ENCODE measurements at places on chromosomes 1 and 21.

- no peak for DNase-seq
Observed at GRCh38 chr1:233844275-233844674, 60.2 kb upstream of the SLC35F3 start.

- peak; percentile 68 for DNase-seq
Observed at GRCh38 chr1:183416850-183417771, 1.1 kb downstream of the NMNAT2 start.

- no peak for DNase-seq
Observed at GRCh38 chr1:107997866-107998265, 32.9 kb upstream of the VAV3 start.

DNA sequence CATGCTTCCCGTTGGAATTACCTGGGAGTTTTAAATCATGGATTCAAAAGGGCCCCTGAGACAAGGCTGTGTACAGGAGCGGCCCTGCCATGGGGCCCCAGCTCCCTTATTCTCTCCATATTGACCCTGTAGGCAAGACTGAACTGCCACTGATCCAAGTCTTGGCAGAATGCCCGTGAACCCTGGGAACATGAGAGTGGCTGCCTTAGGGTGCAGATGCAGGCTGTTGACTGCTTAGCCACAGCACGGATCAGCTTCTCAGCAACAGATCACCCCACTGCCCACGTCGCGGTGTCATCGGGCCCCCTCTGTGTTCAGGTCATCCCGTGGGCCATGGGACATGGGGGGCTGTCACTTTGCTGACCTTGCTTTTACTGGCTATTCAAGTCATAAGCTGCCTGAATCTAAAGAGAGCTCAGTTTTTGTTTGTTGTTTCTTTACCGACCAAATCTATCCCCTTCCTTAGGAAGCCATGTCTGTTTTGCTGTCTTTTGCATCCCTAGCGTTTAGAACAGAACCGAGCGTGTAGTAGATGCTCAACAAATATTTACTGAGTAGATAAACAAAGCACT, 83.4 kb downstream of the MATN1 start:
- DNase-seq: peak; percentile 50

- DNase-seq: no peak
Observed at GRCh38 chr21:37368541-37369279, 2.1 kb downstream of the DYRK1A start.

- DNase-seq: peak; percentile 24
Observed at GRCh38 chr1:16903054-16903453, 7.3 kb downstream of the RNU1-2 start.

- no peak for DNase-seq
Observed at GRCh38 chr1:19166066-19166465, 44.0 kb downstream of the UBR4 start.

- no peak for DNase-seq
Observed at GRCh38 chr1:171877701-171878100, 36.4 kb downstream of the DNM3 start.

- no peak for DNase-seq
Observed at GRCh38 chr1:3729594-3730542, 22.4 kb upstream of the CCDC27 start.

DNA sequence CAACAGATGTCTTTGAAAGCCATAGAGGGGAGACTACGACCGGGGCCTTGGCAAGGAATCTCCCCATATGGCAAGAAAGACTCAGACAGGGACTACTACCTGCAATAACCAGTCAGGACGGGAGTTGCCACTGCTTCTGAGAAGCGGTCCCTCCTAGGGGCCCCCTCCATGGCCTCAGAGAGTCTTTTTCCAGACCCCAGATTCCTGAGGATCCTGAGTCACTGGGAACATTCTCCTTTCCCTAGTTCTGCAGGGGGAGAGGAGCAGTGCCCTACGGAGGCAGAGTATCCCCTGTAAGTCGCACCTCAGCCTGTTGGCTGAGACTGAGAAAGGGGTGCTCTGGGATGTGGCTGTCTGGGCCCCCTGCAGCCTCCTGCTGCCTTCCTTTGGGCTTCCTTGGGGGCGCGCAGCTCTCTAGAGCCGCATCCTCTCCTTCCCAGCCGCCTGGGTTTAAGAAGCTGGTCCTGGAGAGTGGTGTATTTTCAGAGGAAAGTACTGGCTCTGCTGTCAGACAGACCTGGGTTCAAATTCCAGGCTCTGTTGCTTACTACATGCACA, 7.8 kb downstream of the GLIS1 start:
- DNase-seq: no peak

DNA sequence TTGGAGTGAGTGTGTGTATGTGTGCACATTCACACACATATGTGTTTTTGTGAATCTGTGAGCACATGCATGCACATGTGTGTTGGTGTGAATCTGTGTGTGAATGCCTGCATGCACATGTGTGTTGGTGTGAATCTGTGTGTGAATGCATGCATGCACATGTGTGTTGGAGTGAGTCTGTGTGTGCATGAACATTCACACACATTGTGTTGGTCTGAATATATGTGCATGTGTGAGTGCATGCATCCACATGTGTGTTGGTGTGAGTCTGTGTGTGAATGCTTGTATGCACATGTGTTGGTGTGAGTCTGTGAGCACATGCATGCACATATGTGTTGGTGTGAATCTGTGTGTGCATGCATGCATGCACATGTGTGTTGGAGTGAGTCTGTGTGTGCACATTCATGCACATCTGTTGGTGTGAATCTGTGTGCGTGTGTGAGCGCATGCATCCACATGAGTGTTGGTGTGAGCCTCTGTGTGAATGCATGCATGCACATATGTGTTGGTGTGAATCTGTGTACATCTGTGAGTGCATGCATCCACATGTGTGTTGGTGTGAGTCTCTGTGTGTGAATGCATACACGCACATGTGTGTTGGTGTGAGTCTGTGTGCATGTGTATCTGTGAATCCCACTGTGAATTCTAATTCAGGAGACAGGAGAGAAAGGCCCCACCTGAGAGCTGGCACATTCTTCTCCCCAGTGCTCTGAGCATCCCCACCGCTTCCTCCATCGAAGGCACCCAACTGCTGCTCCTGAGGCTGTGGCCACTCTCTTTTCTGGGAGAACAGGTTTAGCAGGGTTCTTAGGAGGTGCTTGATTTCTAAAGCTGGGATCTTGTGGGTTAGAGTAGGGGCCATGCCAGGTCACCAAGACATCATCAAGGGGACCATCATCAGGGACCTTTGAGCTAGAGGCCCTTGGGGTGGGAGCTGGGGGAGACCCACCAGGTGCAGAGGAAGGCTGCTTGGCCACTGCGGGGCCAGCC, 117.5 kb upstream of the ARHGEF16 start:
- no peak for DNase-seq

GRCh38 chr1:76136894-76137293, 62.3 kb downstream of the ST6GALNAC3 start:
- DNase-seq: no peak

DNA sequence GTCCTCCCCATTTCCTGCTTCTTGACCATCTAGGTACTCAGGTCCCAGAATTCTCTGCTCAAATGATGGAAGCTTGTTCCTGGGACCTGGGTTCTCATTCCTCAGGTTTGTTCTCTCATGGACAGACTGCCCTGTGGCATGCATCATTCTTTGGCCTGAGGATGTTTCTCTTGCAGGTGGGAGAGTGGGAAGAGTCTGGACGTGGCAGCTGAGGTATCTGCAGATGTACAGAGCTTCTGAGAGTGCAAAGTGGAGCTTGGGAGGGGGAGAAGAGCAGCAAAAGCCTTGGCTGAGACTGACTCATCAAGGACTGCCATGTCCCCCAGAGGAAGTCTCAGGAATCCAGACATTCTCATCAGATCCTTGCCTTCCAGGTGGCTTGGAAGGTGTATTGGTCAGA, 63.1 kb downstream of the HSPA13 start:
- DNase-seq: no peak

GRCh38 chr1:220732621-220733020, 15.5 kb upstream of the MTARC2 start:
- no peak for DNase-seq

DNA sequence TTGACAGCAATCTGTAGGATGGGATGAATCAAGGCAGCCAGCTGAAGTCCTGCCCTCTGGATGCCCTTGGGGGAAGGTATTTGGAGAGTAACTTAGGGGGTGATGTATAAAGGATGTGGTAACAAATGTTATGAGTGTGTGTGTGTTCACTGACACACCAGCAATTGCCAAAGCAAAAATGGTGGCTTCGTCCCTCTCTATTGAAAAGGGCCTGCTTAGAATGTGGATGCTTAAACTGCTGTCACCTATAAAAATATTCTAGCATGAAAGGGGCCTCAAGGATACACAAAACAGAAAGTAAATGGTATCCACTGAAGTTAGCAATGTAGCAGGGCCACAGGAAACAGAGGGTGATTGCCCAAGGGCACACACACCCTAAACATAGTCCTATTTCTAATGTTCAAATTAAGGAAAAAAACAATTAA, 15.1 kb upstream of the AIM2 start:
- DNase-seq: no peak

- DNase-seq: no peak
Observed at GRCh38 chr1:109827466-109827865, 63.7 kb upstream of the EPS8L3 start.

DNA sequence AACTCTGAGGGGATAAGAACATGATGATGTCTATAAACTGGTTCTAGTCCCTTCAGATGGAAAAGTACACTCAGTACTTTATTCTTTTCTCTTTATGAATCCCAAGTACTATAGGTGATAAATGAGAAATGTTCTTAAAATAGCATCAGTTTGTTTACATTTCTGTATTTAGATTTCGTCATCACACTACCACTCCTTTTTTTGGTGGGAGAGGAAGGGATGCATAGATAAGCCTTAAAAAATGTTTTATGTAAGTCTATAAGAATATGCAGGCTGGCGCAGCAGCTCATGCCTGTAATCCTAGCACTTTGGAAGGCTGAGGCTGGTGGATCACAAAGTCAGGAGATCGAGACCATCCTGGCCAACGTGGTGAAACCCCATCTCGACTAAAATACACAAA, 144.8 kb downstream of the USP25 start:
- DNase-seq: no peak

GRCh38 chr1:116026631-116027030, 50.3 kb downstream of the SLC22A15 start:
- DNase-seq: no peak

- no peak for DNase-seq
Observed at GRCh38 chr1:13590486-13590885, 6.9 kb downstream of the PDPN start.

- peak; percentile 3 for DNase-seq
Observed at GRCh38 chr1:28830814-28831213, 18.8 kb downstream of the OPRD1 start.

DNA sequence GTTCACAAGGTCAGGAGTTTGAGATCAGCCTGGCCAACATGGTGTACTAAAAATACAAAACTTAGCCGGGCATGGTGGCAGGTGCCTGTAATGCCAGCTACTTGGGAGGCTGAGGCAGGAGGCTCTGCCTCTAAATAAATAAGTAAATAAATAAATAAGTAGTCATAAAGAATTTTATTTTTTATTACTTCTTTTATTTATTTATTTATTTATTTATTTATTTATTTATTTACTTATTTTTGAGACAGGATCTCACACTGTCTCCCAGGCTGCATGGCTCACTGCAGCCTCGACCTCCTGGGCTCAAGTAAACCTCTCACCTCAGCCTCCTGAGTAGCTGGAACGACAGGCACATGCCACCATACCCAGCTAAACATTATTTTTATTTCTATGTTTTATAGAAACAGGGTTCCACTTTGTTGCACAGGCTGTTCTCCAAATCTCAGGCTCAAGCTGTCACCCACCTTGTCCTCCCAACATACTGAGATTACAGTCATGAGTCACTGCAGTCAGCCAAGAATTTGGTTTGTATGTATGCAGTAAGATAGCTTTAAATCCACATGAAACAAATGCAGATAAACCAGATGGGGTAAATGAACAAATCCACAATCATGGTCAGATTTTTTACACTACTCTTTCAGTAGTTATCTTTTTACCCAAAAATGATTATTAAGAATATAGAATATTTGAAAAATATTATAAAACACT, 523.3 kb upstream of the RGS18 start:
- DNase-seq: no peak

DNA sequence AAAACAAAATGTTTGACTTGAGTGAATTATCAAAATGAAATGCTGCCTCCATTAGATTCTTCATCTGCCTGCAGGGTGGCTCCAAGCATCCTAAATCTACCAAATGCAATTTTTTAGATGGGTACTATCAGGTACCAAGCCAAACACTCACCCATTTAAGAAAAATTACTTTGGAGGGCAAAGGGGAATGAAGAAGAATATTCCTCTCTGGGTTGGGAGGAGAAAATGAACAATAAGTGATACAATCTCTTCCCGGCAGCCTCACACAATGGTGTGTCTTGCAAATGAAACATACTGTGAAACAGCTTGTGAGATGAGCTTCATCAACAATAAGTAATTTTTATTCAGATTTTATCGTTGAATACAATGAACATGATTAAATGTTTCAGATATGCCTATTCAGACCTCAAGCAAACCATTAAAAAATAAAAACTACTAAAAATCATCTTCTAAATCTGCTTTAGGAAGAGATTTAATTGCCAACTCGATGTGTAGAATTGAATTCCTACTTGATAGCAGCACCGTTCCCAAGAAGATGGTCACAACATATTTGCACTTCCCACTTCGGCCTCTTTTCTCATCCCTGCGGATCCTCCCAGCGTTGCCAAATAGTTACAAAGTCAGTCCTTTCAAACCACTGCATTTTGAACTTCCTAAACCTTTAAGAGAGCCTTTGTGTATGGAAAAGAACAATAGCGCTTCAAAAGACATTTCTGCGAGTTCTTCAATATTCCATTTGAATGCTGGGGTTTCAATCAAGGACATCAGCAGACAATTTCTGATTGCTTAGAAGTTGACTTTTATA, 2.7 kb downstream of the DAB1 start:
- no peak for DNase-seq

DNA sequence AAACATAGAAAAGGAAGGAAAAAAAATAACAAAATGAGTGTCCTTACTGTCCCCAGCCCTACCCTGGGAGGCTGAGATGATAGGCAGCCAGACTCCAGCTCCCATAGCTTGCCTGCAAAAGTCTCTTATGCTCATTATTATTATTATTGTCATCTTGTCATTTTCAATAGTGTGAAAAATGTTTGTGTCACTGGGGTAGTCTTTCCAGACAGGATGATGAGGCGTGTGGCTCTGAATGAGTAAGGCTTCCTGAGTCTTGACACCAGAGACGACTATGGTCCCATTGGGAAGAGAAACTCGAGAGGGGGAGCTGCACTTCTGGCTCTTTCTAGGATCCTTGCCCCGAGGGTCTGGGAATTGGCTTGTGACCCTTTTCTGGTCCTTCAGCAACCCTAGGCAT, 1.1 kb upstream of the CYB561D1 start:
- DNase-seq: no peak

DNA sequence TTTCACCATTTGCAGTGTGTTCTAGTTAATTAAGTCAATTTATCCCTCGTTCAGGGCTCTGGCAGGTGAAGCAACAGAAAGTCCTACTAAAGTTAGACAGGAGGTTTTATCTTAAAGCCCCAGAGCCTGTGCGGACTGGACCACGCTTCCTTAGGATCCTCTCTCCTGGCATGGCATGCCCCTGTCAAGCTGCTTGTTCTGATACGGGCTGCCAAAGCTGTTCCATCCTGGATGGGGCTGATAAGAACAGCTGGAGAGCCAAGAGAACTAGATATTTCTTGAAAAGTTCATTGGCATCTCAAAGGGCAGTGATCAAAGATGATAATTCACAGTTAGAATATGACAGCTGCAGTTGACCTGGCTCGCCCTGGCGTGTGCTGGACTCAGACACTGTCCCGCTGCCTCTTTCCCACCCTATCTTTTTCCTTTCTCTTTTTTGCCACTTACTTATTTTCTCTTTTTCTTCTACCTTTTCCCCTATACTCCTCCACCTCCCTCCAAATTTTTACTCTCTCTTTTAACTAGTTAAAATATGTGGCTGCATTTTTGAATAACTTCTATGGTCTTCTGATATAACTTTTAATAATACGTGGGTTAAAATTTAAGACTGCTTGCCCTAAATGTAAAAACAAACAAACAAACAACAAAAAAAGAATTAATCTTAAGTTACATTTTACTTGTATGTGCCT, 96.7 kb downstream of the ABCA4 start:
- no peak for DNase-seq

Measured in NCI-H345 (cell line).